ENCODE measurements at places on chromosomes 13 and 19. TPM values are rescaled to one million over a fixed set of nuclear protein-coding genes. Genes with fewer than 3 reads are reported as not detected.
A peak's percentile ranks its signal among the peaks of the same experiment; 100 is the strongest.

DNA sequence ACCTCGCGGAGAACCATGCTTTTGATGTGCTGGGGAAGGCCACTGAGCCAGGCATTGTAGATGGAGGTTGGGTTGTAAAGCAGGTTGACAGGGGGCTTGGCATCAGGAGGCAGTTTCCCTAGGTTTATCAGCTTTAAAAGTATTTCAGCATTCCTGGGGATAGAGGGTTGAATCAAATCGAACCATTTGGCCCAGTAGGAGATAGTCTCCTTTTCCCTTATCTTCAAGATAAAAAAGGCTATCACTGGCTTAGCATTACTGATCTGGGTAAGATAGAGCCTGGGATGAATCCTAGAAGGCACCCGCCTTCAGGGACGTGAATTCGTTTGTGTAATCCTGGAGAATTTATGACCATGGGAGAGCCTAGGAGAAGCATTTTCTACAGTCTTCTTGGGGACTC is 30.6 kb downstream of the SLC6A16 start:
- DNase-seq = no peak
- peaks cover 89% of the 10 kb centered on the region for H3K27me3 ChIP-seq
- H3K4me3 ChIP-seq = no peak overlapping the region
- H3K27ac ChIP-seq = no peak overlapping the region
- no peaks in the 10 kb centered on the region for H3K36me3 ChIP-seq

SLC8A2 gene
- total RNA-seq = not detected

LNX2 gene
- 7.0 TPM for total RNA-seq

DNA sequence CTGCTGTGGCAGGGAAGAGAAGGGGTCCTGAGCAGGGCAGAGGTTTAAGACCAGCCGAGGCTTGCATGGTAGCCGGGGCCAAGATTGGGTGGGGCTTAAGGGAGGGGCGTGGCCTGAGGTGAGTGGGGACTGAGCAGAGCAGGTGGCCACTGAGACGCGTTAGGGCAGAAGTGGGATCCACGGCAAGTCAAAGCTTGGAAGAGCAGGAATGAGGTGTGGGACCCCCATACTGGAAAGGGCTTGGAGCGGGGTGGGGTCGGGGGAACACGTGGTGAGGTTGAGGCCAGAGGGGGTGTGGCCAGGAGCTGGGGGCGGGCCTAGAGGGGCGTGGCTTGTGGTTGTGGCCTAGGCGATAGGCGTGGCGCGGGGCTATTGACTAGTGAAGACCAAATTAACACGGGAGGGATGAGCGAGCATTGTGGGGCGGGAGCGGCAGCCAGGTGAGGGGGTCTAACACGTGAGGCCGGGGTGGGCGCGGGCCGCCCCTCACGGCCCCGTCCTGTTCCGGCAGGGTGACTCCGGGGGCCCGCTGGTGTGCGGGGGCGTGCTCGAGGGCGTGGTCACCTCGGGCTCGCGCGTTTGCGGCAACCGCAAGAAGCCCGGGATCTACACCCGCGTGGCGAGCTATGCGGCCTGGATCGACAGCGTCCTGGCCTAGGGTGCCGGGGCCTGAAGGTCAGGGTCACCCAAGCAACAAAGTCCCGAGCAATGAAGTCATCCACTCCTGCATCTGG is 3.3 kb downstream of the CFD start:
- no peak for DNase-seq
- H3K4me3 ChIP-seq = no peak overlapping the region
- H3K4me1 ChIP-seq = peaks cover 12% of the 10 kb centered on the region
- no peaks in the 10 kb centered on the region for H3K27me3 ChIP-seq
- H3K36me3 ChIP-seq = no peaks in the 10 kb centered on the region

GRCh38 chr13:38577048-38577447 is 109.8 kb upstream of the FREM2 start:
- no peak for DNase-seq
- no peaks in the 10 kb centered on the region for H3K36me3 ChIP-seq
- no peak overlapping the region for H3K27ac ChIP-seq
- no peaks in the 10 kb centered on the region for H3K27me3 ChIP-seq

- H3K27me3 ChIP-seq = no peaks in the 10 kb centered on the region
- DNase-seq = no peak
- no peaks in the 10 kb centered on the region for H3K36me3 ChIP-seq
- H3K4me1 ChIP-seq = no peaks in the 10 kb centered on the region
- H3K4me3 ChIP-seq = no peak overlapping the region
- H3K27ac ChIP-seq = no peak overlapping the region
Measured at GRCh38 chr19:32802840-32803239, 66.7 kb downstream of the SLC7A9 start.

GRCh38 chr19:34474233-34474989 is 7.1 kb upstream of the WTIP start:
- H3K27ac ChIP-seq = no peak overlapping the region
- H3K4me1 ChIP-seq = peaks cover 15% of the 10 kb centered on the region
- H3K27me3 ChIP-seq = no peaks in the 10 kb centered on the region
- no peak for DNase-seq

GRCh38 chr13:47829690-47830089 is 171.4 kb downstream of the SUCLA2 start:
- H3K4me1 ChIP-seq = no peaks in the 10 kb centered on the region
- no peaks in the 10 kb centered on the region for H3K27me3 ChIP-seq
- DNase-seq = no peak
- no peak overlapping the region for H3K27ac ChIP-seq
- no peak overlapping the region for H3K4me3 ChIP-seq

GRCh38 chr13:25920931-25921330 is 130.9 kb downstream of the SHISA2 start:
- no peaks in the 10 kb centered on the region for H3K36me3 ChIP-seq
- no peaks in the 10 kb centered on the region for H3K4me1 ChIP-seq
- peaks cover 66% of the 10 kb centered on the region for H3K27me3 ChIP-seq
- H3K27ac ChIP-seq = no peak overlapping the region
- no peak for DNase-seq

GRCh38 chr13:75294110-75294509 is 187.9 kb downstream of the TBC1D4 start:
- no peak overlapping the region for H3K27ac ChIP-seq
- H3K36me3 ChIP-seq = no peaks in the 10 kb centered on the region
- H3K4me3 ChIP-seq = no peak overlapping the region
- H3K4me1 ChIP-seq = no peaks in the 10 kb centered on the region
- DNase-seq = no peak

GRCh38 chr19:14477418-14478112 is 2.4 kb upstream of the PTGER1 start:
- DNase-seq = no peak
- peak overlapping the region; percentile 53 for H3K27ac ChIP-seq
- H3K36me3 ChIP-seq = peaks cover 37% of the 10 kb centered on the region
- H3K27me3 ChIP-seq = no peaks in the 10 kb centered on the region
- H3K4me1 ChIP-seq = peaks cover 30% of the 10 kb centered on the region

DNA sequence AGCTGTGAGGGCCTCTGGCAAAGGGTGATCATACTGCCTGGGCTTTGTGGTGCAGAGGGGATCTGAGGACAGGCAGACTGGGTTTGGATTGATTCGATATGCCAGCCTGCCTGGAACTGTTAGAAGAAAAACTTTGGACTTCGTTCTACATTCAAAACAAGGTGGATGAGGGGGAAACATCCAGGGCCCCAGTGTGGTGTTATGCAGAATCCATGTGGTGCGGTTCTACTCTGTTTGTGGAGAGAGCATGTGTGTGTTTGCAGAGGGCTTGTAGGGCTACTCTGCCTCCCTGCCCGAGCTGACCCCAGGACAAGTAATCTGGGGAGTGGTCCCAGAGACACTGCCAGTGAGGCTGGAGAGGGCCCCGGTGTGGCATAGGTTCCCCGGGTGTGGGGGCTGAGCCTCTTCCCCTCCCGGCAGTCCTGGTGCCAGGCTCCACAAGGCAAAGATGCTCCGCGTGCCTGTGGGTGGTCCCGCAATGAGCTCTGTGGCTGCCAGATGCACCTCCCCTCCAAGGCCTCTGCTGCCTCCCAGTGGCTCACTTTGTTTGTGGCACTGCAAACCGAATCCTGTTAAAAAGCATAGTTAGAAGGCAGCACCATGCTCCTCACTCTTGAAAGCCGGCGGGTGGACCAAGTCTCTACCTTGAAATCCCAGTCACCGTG is 22.3 kb upstream of the TFDP1 start:
- H3K4me1 ChIP-seq = no peaks in the 10 kb centered on the region
- H3K27me3 ChIP-seq = no peaks in the 10 kb centered on the region
- H3K27ac ChIP-seq = no peak overlapping the region
- no peak overlapping the region for H3K4me3 ChIP-seq
- peak; percentile 53 for DNase-seq

CCNA1 gene
- not detected for total RNA-seq

GRCh38 chr13:111633401-111633800 is 313.0 kb downstream of the TEX29 start:
- no peaks in the 10 kb centered on the region for H3K4me1 ChIP-seq
- no peak for DNase-seq
- H3K4me3 ChIP-seq = no peak overlapping the region
- H3K27me3 ChIP-seq = peaks cover 84% of the 10 kb centered on the region
- H3K36me3 ChIP-seq = no peaks in the 10 kb centered on the region
- H3K27ac ChIP-seq = no peak overlapping the region

ACP5 gene
- total RNA-seq = 6.6 TPM

CYP2F1 gene
- not detected for total RNA-seq

OLFM2 gene
- total RNA-seq = 6.2 TPM

DNA sequence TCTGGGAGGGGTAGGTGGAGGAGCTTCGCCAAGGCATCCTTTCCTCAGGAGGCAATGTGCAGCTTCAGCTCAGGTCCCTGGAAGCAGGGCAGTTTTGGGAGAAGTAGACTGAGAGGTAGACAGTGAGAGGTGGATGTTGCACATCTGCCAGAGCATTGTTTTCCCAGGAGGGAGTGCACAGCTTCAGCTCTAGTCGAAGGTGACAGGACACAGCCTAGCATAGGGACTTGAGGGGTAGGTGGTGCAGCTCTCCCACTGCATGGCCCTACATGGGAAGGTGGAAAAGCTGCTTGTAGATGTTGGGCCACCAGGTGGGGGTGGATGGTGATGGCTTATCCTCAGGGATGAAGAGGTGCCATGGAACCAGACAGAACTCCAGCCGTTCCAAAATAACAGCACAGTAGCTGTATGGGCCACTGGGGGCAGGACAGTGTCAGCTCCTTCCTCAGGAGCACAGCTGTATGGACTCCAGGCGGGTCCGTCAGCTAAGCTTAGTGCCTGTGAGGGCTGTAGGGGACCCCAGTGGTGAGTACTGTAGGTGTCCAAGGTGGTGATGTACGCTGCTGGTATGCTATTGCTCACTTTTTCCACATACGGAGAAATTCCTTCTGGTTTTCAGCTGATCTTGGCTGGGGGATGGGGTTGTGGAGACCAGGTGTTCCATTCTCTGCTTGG is 17.4 kb upstream of the ZNF543 start:
- H3K4me3 ChIP-seq = no peak overlapping the region
- peak; percentile 24 for DNase-seq
- H3K27me3 ChIP-seq = no peaks in the 10 kb centered on the region
- H3K4me1 ChIP-seq = peaks cover 26% of the 10 kb centered on the region
- peaks cover 40% of the 10 kb centered on the region for H3K36me3 ChIP-seq

LAIR1 gene
- not detected for total RNA-seq

- no peaks in the 10 kb centered on the region for H3K36me3 ChIP-seq
- 0 out of 2 replicates have a peak overlapping the region, but pooled peaks have one; percentile 10 for H3K4me3 ChIP-seq
- H3K27ac ChIP-seq = no peak overlapping the region
Measured at GRCh38 chr19:16897029-16897855, 8.4 kb downstream of the F2RL3 start.

ZNF667 gene
- not detected for total RNA-seq

DNA sequence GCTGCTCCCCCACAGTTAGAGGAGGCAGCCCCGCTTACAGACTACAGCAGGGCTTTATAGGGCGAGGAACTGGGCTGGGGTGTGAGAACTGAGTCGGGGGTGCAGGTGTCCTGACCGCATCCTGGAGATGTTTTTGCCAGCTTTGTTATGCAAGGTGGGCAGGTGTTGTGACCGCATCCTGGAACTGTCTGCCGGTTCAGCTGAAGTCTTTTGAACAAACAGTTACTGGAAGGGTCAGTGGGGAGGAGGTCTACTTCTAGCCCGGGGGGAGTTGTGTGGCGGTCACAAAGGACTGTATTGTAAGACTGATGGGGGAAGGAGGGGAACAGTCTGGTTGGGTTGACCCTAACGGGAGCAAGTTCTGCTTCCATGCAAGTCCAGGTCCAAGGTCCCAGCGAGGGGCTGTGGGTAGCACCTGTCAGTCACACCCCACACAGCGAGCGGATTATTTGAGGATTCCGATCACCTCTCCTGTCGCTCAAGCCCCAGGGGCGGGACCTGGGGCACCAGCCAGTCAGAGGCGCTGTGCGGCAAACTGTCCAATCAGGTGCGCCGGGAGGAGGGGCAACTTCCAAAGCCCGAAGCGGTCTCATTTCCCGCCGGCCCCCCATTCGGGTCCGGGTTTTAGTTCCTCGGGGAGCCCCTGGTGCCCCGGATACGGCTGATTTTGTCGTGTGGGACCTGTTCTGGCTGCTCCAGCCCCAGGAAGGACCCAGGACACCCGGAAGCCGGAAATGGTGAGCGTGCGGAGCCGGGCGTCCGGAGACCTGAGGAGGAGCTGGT is at the start of gene ZNF101:
TSS of gene ZNF101 (plus strand) at position 610 of the 783 bp plus-strand sequence. CDS start at position 735, 125 bp downstream.
- H3K36me3 ChIP-seq = no peaks in the 10 kb centered on the region
- peak within 1 kb of the TSS; percentile 29 for H3K27ac ChIP-seq
- peaks cover 12% of the 10 kb centered on the region for H3K4me1 ChIP-seq
- DNase-seq = peak; percentile 86
- H3K4me3 ChIP-seq = peak within 1 kb of the TSS; percentile 78
- no peaks in the 10 kb centered on the region for H3K27me3 ChIP-seq

- H3K4me3 ChIP-seq = no peak overlapping the region
- 0 out of 2 replicates have a peak, but pooled peaks cover 3% of the 10 kb centered on the region for H3K27me3 ChIP-seq
- no peak for DNase-seq
- H3K27ac ChIP-seq = no peak overlapping the region
Measured at GRCh38 chr13:48801255-48801654, 147.5 kb downstream of the CYSLTR2 start.

DNA sequence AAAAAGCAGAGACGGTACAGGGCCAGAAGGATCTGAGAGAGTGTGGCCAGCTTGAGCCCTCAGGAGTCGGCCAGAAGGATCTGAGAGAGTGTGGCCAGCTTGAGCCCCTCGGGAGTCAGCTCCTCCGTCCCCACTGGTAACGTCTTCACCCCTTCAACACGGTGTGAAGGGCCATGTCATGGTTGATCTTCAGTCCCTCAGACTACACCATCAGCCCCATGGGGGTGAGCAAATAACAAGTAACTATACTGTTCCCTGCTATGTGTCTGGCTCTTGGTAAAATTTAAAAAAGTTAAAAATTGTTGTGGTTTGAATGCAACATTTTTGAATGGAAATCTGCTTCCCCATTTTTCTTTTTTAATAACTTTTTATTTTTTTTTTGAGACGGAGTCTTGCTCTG is 1.6 kb upstream of the ZNF8 start:
- H3K4me1 ChIP-seq = peaks cover 6% of the 10 kb centered on the region
- H3K36me3 ChIP-seq = no peaks in the 10 kb centered on the region
- no peak overlapping the region for H3K27ac ChIP-seq
- H3K4me3 ChIP-seq = no peak overlapping the region
- no peak for DNase-seq

DNA sequence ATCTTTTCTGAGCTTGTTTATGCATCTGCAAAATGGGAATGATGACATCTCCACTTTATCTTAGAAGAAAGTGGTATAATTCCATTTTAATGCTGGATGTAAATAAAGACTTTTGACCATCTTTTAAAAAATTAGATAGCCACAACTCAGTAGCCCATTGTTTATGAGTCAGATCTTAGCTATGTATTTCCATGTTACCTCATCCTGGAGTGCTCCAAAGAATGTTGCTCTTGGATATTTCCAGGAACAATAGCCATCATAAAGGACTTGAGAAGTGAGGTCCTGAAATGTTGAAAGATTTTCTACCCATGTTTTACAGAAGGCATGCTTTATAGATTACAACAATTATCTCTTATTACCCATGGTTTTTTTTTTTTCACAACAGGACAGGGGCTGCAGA is 229.3 kb upstream of the EDNRB start:
- H3K4me1 ChIP-seq = no peaks in the 10 kb centered on the region
- no peak overlapping the region for H3K27ac ChIP-seq

Data from PC-9 (cell line).